Ureter (tissue), 1 donor: ENCODE measurements at places on chromosomes 13 and 19.

DNA sequence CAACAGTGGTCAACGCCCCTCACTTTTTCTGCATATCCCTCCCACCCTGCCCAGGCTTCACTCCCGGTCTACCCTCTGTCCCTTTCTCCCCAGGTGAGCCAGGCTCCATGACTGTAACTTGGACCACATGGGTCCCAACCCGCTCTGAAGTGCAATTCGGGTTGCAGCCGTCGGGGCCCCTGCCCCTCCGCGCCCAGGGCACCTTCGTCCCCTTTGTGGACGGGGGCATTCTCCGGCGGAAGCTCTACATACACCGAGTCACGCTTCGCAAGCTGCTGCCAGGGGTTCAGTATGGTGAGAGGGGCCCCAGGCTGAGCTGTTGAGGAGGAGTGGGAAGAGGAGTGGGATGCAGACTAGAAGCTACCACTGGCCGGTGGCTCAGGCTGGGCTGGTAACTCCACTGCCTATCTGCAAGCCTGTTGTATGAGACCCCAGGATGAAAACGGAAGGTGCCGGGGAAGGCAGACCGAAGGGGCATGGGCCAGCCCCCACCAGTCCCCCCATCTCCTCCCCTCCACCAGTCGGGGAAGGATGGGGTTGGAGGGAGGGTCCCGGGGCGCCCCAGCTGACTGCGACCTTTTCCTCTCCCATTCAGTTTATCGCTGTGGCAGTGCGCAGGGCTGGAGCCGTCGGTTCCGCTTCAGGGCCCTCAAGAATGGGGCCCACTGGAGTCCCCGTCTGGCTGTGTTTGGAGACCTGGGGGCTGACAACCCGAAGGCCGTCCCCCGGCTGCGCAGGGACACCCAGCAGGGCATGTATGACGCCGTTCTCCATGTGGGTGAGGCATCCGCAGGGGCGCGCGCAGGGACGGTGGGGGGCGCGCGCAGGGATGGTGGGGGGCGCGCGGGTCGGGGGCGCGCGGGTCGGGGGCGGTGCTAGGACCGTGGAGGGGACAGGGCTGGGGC is 14.4 kb downstream of the ACP7 start:
- DNase-seq = no peak

DNA sequence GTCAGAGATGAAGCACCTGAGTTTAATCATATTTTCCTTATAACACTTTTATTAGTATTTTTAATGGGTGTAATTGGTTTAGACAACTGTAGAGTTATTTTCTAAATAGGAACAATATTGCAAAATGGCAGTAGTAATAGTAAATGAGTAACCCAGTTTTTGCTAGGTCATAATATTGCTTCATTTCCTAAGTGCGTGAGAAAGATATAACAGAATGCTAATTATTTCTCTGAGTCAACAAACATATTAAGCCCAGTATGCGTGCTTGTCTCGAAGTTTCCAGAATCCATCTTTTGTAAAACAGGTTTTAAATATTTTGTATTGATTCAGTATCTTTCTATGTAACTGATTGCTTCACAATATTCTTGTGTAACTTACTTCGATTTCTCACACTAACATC is 315.3 kb downstream of the MYO16 start:
- DNase-seq = no peak

DNA sequence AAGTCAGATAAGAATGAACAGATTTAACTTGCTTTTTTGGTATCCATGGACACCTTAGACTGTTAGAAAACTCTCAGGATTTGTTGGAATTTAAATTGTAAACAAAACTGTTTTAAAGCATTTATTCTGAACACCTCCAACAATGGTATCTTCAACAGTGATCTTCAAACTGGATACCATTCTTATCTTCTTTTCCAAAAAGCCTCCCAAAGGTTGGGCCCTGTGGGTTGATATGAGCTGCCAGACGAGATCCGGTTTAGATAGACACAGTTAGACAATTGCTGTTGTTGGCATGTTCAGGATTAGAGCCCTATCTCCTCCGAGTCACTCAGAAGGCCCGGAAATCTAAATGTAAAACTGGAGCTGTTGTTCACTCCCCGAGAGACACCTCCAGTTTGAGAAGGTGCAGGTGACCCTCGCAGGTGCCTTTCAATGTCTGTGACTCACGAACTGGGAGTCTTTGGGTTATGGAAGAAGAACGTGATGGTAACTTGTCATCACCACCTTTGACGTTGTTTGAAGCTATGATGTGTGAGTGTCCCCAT is 143.6 kb upstream of the RNF113B start:
- no peak for DNase-seq

- DNase-seq = no peak
These were observed 852.7 kb upstream of the KLHL1 start for GRCh38 chr13:70960841-70961443.

- DNase-seq = peak; percentile 68
These were observed 8.7 kb upstream of the KLF2 start for GRCh38 chr19:16315825-16316505.

DNA sequence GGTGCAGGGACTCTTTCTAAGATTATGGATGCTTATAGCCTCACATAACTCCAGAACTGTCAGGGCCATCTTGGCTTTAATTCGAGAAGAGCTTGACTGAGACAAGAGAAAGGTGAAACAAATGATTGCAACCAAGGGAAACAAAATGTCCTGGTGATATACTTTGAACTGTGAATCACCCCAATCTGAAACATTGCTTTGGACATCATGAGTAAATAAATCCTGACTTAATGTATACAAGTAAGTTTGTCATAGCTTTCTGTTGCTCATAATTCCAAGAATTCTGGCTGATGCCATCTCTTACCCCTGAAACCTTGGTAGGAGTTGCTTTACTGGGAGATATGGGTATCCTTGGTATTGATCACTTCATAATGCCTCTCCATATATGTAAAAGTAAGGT is 5.8 kb upstream of the VWA8 start:
- no peak for DNase-seq

DNA sequence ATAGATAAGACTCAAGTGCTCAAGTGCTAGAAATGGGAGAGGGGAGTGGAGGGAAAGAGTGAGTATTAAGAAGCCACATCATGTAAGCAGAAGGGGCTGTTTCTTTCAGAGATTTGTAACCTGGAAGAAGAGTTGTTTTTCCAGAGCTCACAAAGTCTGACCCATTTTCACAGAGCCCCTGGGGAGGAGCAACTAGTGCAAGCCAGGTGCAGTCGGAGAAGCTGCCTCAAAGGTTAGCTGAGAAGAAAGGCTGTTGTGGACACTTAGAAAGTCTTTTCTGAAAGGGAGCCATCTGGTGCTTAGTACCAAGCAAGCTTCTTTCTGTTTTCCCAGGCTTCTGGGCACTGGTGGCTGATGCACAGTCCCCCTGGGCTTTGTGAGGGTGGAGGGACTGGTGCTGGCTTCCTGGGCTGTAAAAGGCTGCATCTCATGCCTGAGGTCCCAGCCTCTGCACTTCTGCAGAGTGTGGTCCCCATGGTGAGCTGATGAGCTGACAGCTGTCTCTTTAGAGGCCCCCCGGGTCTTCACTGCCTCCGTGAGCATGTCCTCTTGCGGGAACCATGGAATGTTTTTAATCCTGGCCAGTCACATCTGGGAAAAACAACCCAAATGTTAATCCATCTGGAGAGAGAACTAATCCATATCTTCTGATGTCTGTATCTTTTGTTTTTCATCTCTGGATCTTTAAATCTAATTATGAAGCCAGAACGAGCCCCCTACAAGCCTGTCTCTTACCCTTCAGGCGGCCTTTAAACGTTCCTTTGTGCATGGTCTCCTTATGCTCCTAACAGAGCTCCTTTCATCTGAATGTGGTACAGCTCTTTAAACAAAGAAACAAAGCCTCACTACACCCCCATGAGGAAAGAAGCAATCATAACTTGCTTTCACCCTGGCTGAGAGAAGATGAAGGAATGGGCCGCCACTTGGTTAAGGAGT is 40.2 kb downstream of the OLFM4 start:
- DNase-seq = no peak

DNA sequence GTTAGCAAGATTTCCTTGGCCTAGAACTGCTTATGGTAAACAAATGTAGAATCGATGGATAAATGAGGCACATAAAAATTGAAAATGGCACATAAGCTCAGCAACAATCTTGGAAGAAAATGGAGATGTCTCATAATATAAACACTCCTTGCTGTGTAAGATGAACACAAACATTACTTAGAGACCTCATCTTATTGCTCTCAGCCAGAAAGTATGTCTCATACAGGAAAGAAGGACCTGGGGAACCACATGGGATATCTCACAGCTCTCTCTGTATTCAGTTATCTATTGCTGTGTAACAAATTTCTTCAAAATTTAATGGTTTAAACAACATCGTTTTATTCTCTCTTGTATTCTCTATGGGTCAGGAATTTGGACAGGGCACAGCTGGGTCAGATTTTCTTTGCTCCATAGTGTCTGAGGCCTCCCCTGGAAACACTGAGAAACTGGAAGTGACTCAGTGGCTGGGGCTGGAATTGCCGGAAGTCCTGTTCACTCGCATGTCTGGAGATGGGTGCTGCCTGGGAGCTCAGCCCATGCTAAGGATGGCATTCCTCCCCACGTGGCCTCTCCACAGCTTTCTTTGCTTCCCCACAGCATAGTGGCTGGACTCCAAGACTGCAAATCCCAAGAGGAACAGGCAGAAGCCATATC is 105.1 kb downstream of the NUFIP1 start:
- DNase-seq = no peak

DNA sequence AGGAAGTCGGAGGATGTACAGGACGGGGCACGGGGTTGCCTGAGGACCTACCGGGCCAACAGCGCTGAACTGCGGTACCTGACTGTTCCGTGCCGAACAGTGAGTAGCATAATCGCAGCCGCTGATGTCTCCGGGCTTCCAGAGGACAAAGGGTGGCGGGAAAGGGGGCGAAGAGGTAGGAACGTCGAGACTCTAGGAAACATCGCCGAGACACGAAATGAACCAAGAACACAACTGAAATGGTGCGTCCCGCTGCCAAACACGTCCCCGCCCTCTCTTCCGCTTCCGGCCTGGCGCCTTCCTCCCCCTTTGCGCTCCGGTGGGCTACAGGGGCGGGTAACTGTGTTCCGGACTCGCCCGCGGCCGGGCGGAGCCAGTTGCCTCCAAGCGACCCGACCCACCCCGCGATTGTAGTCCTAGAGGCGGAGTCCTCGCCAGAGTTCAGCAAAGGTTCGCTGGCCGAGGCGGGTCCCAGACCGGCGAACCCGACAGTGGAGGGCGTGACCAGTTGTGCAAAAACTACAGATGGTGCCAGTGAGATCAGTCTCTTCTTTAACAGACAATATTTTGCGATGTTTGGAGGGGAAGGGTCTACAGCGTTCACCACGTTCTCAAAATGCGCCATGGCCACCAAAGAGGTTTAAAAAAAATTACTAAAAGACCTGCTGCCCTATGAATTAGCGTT is at the start of gene MRPS31:
TSS of gene MRPS31 (minus strand) at position 257 of the 685 bp plus-strand sequence. CDS start at position 203, 54 bp downstream.
- peak; percentile 96 for DNase-seq

DNA sequence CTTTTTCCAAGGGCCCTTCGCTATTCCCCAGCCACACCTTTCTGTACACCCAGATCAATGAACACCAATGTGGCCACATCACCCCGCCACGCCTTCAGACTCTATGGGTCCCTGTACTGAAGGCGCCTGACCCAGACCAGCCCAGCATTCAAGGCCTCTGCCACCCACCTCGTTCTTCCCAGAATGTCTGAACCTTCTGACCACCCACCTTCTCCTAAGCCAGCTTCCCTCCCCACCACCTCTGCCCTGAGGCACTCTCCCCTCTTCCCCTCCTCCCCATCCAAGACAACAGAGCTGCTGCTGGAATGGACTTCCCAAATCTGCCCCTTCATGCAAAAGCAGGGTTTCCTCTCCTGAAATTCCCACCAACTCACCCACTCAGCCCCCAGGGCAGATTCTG is 3.3 kb upstream of the CEACAM20 start:
- DNase-seq = no peak

DNA sequence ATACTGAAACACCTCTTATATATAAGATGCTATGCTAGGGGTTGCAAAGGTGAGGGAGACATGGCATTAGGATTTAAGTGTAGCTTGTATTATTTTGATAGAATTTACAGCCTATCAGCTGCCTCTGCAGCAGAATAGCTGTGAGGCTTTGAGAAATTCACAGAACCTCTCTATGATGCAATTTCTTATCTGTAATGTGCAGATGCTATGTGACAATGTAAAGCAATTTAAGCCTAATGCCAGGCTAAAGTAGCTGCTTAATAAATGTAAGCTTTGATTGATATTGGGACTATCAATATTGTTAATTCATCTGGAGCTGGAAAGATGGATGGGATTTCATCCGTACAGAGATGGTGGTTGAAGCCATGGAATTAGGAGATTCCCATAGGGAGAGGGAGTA is 1.6 kb downstream of the ADGRE3 start:
- DNase-seq = no peak

- no peak for DNase-seq
These were observed 34.5 kb upstream of the CEACAM8 start for GRCh38 chr19:42629191-42629590.

DNA sequence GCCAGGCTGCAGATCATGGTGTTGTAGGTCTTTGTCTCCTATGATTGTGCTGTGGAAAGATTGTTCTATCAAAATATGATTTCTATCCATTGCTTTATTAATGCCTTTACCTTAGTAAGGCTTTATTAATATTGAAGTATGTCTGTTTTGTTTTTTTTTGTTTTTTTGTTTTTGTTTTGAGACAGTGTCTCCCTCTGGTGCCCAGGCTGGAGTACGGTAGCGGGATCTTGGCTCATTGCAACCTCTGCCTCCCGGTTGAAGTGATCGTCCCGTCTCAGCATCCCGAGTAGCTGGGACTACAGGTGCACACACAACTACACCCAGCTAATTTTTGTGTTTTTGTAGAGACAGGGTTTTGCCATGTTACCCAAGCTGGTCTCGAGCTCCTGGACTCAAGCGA is 7.7 kb downstream of the IRGC start:
- no peak for DNase-seq

GRCh38 chr19:21028969-21029268 is 8.5 kb downstream of the ZNF430 start:
- DNase-seq = no peak

DNA sequence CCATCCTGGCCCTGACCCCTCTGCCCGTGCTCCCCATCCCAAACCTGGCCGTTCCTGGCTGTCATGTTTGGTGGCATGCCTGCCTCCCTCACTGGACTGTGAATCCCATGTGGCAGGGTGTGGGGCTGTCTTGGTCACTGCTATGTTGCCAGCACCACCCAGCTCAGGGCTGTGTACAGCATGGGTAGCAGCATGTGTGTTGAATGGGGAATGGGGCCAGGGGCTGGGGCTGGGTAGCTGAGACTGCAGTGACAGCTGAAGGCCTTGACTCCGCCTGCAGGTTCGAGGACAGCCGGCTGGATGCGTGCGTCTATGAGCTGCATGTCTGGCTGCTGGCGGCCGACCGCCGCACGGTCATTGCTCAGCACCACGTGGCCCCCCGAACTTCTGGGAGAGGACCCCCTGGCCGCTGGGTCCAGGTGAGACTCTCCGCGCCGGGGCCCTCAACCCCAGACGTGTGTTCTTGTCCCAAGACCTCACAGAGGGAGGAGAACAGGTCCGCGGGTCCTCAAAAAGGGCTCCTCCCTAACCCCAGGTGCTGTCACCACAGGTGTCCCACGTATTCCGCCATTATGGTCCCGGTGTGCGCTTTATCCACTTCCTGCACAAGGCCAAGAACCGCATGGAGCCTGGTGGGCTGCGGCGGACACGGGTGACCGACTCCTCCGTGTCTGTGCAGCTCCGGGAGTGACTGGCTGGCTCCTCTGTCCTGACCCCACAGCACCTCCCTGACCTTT is 3.5 kb downstream of the NCCRP1 start:
- no peak for DNase-seq

GRCh38 chr13:60275208-60275607 is 111.5 kb upstream of the DIAPH3 start:
- no peak for DNase-seq

GRCh38 chr19:35334144-35334753 is 5.3 kb downstream of the CD22 start:
- no peak for DNase-seq
